ENCODE measurements at places on chromosomes 4 and X.

- DNase-seq, result no peak
These were observed 41.3 kb downstream of the RTL9 start for GRCh38 chrX:110399966-110400365.

GRCh38 chr4:66034262-66034661 is 364.0 kb upstream of the EPHA5 start:
- no peak for DNase-seq

DNA sequence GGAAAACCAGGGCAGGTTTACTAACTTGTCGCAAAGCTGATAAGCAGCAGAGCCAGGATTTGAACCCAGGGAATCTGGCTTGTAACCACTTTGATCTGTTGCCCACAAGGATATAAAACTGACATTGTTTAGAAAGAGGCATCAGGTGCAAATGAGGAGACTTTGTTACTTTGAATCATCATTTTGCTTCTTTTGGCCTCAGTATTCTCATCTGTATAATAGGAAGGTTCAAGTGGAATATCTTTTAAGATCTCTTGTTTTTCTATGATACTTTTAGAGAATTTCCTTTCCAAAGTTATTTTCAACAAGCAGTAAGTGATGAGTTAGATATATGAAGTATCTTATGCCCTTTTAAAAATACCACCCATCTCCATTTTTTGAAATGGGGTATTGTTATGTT is 57.8 kb upstream of the NAP1L5 start:
- no peak for DNase-seq

DNA sequence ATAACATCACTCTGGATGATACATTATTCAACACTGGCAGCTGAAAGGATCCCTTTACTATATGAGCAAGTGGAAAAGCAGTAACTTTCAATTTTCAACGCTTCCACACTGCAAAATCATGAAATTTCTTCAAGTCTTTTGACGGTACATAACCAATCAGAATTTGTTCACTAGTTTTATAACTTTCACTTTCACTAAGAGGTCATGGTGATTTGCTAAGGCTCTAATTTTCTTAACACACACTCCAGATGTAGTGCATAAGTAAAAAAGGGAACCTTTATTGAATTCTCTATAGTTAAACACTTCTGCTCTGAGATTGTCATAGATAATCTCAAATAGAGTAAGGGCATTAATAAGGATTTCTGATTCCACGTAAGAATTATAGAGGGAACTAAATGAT is 4.1 kb downstream of the ARMCX2 start:
- no peak for DNase-seq

DNA sequence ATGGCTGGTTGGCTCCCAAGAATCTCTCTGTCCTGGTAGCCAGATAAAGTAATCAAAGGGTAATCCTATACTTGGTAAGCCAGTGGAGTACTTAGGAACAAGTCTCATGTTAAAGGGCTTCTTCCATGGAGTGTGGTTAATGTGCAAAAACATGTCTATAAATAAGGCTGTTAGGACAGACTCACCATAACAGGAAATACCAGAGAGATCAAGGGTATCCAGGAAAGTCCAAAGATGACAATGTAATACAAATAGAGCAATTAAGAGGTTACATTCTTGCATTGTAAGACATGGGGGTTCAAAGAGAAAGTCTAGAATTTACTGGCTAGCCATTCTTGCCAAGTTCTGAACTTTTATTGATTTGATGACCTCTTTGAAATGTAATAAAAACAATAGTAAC is 61.9 kb upstream of the ZCCHC13 start:
- no peak for DNase-seq

GRCh38 chr4:165464813-165465381 is 86.1 kb downstream of the CPE start:
- DNase-seq, result no peak

- no peak for DNase-seq
These were observed 503.5 kb upstream of the ARX start for GRCh38 chrX:25519258-25519657.

DNA sequence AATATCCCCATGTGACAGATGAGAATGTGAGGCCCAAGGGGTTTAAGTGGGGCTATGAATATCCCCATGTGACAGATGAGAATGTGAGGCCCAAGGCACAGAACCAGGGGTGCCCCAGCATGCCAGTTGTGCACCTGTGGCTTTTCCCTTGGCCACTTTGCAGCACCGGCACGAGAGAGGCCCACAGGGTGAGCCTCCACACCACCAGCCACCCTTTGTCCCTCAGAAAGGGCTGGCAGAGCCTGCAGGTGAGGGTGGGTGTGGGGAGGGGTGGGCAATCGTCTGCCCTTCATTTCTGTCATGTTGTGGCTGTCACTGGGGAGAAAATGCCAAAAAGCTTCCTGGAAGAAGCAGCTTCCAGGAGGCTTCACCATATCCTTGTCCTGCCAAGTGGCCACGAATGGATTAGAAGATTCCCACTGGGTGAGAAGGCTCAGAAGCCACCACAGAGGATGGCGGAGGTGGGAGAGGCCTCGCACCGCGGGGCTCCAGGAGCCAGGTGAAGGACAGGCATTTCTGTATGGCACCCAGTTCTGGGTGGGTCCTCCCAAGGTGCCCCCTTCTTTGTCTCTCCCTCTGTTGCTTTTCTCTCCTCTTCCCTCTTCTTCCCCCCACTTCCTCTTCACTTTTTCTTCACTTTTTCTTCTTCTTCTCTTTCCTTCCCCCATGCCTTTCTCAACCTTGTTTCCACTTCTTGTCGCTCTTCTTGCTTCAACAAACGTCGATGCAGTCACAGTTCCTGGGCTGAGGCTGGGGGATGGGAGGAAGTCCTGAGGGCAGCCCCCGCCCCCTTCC is 469 bp upstream of the GPR78 start:
- no peak for DNase-seq

DNA sequence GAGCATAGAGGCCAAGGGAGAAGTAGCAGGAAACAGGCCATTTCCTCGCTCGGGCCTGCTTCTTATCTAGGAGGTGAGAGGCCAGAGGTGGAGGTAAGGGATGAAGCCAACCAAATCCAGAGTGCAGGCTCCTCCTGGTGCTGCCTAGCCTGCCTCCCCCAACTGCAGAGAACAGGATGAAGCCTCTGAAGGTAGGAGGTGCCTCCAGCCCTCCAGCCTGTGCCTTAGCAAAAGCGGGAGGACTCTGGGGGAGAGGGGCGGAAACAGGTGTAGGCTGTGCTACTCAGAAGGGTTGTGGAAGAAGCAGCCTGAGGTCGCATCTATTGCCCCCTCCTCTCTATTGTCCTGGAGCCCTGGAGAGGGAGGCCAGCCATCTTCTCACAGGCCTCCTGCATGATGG is 2.9 kb upstream of the MTM1 start:
- no peak for DNase-seq

- DNase-seq, result no peak
These were observed 37.2 kb downstream of the GUCY1B1 start for GRCh38 chr4:155795991-155796390.

GRCh38 chr4:31083456-31083855 is 363.3 kb downstream of the PCDH7 start:
- no peak for DNase-seq

- no peak for DNase-seq
These were observed 40.7 kb upstream of the DHX15 start for GRCh38 chr4:24625091-24625490.

- DNase-seq, result no peak
These were observed 16.0 kb downstream of the ZNF185 start for GRCh38 chrX:152913910-152914309.

GRCh38 chr4:7765666-7766065 is 174.0 kb downstream of the AFAP1 start:
- no peak for DNase-seq

DNA sequence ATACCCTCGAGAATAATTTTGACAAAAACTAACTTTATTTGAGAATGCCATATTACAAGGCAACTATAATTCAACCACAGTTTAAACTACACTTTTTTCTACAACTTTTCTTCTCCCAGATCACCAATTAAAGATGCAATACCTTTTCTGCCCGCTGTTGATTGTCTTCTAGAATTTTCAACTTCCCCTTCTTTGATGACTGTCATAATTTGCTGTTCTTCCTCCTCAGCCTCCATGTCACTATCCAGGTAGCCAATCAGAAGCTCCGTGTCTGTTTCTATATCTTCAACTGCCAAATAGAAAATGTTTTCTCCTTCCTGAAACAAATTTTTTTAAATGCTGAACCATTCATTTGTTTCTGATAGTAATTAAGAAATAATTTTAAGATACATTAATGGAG is 101.5 kb downstream of the PRDM5 start:
- DNase-seq, result no peak

DNA sequence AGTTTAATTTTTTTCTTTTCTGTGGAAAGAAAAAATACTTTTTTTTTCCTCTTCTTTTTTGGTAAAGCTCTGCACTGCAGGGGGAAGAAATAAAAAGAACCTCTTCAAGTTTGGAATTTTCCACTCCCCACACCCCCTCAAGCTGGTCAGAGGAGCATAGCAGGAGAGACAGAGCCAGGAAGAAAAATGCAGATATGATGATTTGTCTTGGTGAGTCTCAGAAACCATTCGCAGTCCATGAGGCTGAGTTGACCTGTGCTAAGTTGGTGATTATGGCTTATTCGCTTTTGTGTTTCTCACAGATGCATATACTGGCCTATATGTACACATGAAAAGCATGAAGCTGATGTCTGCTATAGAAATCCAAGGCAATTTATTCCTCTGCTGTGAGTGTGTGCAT is 205.9 kb downstream of the LDB2 start:
- no peak for DNase-seq

DNA sequence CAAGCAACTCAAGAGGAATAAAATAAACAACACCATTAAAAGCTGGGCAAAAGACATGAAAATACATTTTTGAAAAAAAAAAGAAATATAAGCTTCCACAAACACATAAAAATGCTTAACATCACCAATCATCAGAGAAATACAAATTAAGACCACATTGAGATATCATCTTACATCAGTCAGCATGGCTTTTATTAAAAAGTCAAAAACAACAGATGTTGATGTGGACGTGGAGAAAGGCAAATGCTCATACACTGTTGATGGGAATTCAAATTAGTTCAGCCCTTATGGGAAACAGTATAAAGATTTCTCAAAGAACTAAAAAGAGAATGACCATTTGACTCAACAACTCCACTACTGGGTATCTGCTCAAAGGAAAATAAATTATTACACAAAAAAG is 59.6 kb downstream of the STK32B start:
- DNase-seq, result no peak

DNA sequence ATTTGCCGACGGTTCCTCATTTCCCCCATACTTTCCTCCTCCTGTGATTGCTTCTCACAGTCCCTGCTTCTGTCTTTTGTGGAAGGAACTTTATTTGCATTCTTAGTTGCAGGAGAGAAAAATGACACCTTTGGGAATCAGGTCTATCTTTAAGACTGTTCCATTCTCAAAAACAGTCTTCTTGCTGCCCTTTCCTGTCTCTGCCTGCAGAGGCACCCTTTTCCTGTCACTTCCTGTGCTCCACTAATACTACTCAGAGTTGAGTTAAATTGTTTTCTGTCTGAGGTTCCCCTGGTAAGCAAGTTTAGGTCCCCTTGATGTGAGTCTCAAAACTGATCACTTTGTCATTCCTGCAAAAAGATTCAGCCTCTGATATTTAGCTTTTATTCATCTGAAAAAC is 208.8 kb upstream of the CLNK start:
- no peak for DNase-seq

GRCh38 chr4:6299875-6300274 is 30.2 kb downstream of the WFS1 start:
- no peak for DNase-seq

- no peak for DNase-seq
These were observed 12.1 kb upstream of the TLR8 start for GRCh38 chrX:12894074-12895030.

GRCh38 chr4:158729716-158730559 is 6.7 kb upstream of the PPID start:
- no peak for DNase-seq

GRCh38 chr4:147020456-147020855 is 74.8 kb upstream of the TTC29 start:
- DNase-seq, result no peak

DNA sequence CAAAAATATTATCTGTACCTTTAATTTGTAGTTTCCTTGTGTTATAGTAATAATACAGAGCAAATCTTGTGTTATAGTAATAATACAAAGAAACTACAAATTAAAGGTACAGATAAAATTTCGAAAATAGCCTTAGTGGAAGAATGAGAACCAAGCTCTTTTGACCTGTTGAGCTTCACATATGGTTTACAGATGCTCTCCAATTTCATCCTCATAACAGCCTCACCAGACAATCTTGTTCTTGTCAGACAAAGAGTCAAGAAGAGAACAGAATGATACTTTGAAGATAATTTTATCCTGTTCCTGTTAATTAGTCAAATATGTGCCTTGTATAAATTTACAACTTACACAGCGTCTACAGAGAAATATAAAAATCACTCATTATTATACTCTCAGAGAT is 12.8 kb downstream of the ATXN3L start:
- no peak for DNase-seq

- DNase-seq, result no peak
These were observed 61.4 kb downstream of the WFS1 start for GRCh38 chr4:6331018-6331417.

GRCh38 chr4:179563741-179564140 is 2121.5 kb upstream of the AGA start:
- DNase-seq, result no peak

- DNase-seq, result no peak
These were observed 41.2 kb upstream of the ZMAT1 start for GRCh38 chrX:101973066-101973465.

DNA sequence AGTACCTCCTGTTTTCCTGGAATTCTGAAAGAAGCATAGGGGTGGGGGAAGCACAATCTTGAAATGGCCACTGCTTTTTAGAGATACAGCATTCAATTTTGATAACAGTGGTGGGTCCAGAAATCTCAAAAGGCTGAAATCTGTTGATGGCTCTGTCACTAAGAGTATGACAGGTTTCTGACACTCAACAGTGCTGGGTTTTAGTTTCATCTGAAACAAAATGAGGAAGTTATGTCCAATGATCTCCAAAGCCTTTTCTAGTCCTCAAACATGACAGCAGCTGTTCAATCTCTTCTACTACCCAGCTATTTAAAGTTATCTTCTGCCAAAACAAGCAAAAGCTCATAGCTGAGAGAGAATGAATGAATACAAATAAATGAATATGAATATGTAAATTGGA is 110.5 kb downstream of the IL1RAPL1 start:
- no peak for DNase-seq

DNA sequence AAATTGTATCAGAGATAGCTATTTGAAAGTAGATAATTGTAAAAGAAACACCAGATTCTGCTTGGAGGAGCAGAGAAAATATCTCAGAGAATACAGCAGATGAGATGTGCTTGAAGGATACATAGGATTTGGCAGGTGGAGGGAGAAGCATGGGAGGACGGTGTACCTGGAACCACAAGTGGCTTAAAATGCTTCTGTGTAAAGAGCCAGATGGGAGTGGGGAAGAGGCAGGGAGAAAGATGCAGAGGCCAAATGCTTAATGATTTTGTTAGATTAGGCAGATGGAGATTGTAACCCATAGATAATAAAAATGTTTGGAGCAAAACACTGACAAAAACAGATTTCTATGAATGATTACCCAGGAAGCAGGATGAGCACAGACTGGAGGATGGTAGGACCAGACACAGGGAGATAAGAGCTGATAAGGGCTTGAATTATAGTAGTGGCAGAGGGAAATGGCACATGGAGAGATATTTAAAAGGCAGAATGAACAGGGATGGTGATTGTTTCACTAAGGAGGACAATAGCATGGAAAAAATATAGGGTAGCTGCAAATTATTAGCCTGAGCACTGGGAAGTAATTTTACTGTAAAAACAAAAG is 145.7 kb upstream of the TBC1D9 start:
- DNase-seq, result no peak

Data from T-helper 2 cell (primary cell).